Stimulated activated CD8-positive, alpha-beta memory T cell treated with anti-CD3 and anti-CD28 coated beads, Interleukin-4, amount 100 ng/mL, for 4 hours (primary cell): ENCODE measurements at places on chromosomes 12 and 14.

GRCh38 chr12:32455607-32456071 is 56.3 kb downstream of the FGD4 start:
- DNase-seq = no peak

- peak; percentile 38 for DNase-seq
Observed at GRCh38 chr14:94548999-94549985, 11.9 kb upstream of the SERPINA4 start.

DNA sequence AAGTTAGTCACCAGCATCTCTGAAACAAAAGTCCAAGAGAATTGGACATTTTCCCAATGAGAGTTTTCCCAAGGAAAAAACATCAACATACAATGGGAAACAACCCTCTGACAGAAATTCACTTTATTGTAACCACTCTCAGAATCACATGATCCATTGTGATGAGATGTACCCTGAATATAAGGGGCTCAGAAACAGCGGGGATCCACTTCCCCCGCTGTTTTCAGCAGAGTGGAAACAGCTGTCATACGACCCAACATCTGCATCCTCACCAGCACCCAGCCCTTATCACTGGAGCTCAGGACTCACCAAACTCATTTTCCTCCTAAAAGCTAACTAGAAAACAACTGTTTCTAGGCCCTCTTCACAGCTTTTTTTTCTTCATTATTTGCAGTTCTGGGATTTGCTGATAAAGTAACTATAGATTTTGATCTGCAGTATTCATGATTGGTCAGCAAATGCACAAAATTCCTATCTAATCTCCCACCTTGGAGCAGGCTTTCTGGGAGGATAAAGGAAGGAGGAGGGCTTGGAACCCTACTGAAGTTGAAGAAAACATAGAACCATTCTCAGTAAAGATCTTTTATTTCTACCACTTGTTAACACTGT is 31.3 kb downstream of the CORO1C start:
- no peak for DNase-seq

DNA sequence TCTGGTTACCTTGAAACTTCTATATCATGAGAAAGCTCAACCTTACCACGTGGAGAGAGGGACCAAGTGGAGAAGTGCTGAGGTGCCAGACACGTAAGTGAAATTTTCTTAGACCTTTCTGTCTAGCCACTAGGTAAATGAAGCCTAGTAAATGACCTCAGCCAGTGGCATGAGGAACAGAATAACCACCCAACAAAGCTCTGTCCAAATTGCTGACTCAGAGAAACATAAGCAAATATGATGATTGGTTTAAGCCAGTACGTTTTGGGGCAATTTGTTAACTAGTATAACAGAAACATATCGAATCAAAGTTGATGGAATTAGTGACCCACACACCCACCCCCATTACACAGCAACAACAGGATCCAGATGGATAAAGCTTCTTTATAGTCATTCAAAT is 75.2 kb upstream of the MAX start:
- no peak for DNase-seq

DNA sequence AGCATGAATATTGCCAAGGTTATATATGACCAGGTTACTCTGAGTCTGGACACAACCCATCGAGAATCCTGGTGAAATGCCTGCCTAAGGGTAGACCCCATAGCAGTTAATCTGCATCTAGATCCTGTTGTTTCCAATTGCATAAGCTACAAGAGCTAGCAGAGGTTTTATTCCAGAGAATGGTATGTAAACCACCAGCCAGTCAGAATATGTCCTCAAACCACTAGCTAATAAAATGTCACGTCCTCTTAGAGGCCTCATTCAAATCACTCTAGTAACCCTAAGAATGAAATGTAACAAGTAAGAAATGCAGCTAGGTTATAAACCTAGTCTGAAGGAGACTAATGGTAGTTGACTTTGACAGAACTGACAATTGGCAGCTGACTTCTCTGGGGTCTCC is 9.0 kb upstream of the YLPM1 start:
- DNase-seq = no peak

DNA sequence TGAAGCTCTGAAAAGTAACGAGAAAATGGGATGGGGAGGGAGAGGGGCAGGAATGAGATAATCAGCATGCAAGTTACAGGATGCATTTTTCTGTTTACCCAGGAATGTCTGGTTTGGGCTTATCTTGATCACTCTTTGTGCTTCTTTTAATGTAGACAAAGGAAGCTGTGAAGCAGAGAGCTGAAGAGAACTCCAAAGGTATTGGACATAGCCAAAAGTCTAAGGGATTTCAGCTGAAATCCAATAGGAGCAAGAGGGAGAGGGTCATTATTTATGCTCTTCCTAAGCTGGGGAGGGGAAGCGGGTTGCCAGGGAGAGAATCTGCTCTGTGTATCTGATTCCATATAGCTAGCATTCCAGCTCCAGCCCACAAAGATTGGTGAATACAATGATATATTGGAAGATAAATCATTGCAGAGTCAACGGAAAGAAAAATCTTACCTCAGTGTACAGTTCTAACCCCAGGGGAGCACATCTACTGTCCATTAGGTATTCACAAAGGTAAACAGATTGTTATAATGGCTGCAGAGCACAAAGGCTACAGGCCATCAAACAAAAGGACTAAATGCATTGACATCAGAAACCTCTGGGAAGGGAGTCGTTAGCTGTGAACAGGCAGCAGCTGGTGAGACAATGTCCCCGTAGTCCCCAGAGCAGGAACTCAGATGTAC is 61.0 kb upstream of the PELI2 start:
- DNase-seq = no peak

- no peak for DNase-seq
Observed at GRCh38 chr14:21078287-21078686, 8.2 kb downstream of the ARHGEF40 start.

DNA sequence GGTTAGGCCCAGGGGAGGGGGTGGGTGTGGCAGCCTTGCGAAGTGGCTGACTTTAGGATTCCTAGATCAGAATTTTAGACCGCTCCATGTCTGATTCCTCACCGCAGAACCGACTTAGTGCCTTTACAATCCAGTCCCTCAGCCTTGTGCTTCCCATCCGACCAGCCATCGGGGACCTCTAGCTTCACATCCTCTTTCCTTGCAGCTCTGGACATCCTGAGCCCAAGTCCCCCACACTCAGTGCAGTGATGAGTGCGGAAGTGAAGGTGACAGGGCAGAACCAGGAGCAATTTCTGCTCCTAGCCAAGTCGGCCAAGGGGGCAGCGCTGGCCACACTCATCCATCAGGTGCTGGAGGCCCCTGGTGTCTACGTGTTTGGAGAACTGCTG is 557 bp downstream of the COPS7A start:
- DNase-seq = no peak

GRCh38 chr12:48782457-48783395 is 6.2 kb downstream of the ADCY6 start:
- no peak for DNase-seq

GRCh38 chr14:105107781-105108515 is 42.7 kb upstream of the GPR132 start:
- no peak for DNase-seq

DNA sequence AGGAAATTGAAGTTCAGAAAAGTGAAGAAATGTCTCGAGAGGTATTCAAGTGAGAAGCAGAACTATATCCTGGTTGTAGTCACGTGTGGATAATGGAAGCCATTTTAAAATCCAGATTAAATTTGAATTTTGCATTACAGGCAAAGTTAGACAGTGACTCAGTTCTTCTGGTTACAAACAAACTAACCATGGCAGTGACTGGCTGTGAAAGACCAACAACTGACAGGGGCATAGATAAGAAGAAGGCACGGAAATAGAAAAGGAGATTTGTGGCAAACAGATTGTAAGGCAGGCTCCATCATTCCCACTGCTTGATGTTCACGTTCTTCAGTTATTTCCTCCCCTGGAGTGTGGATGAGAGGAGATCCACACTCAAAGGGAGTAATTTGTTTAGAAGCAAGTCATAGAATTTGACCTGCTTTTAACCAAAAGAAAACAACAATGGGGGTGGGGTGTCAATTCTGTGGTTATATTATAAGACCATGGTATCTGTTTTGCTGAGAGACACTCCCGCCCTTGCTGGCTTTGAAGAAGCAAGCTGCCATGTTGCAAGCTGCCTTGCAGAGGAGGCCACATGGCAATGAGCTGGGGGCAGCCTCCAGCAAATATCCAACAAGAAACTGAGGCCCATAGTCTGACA is 795.3 kb downstream of the VRK1 start:
- DNase-seq = no peak

DNA sequence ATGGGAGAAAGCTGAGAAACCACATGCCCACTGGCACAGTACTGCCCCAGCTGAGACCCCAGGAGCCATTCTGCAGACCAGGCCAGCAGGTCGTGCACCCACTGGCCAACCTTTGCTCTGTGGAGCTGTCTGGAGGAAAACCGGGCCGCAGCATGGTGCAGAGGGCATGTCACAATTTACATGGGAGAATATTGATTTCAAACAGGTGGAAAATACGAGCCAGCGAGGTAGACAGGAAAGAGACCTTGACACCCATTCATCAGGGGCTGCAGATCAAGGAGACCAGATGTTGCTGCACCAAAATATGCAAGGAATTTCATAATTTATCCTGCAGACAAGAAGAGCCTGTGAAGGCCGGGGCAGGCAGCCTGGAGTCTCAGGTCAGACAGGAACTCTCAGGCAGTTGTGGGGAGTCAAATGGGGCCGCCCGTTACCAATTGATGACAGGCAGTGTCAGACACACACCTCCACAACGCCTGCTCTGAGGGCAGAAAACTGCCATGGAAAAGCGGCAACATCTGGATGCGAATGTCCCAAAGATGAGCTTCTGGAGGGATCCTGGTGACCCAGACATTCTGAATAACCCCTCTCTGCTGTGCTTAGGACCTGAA is 74.6 kb upstream of the BCL11B start:
- no peak for DNase-seq

- DNase-seq = no peak
Observed at GRCh38 chr14:94979891-94980290, 177.4 kb downstream of the DICER1 start.

DNA sequence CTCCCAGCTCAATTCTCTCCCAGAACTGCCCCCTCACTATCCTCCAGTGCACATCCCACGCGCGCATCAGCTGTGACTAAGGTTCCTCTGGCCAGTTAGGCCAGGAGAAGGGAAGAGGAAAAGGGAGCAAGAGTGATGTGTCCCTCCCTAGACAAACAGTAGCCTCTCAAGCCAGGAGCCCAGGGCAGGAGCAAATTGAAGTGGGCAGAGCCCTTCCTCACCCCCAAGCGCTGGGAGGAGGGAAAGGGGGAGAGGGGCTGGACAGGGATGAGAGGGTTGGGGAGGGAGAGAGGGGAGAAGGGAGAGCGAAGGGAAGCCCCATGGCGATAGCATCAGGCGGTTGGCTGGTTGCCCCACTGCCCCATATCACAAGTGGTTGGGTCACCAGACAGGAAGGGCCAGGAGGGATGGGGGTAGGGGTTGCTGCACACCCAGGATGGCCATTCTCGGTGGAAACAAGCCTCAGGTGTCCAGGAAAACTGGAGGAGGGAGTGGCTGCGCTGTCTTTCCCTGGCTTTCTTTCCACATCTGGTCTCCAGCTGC is 1.1 kb downstream of the CD63 start:
- no peak for DNase-seq

DNA sequence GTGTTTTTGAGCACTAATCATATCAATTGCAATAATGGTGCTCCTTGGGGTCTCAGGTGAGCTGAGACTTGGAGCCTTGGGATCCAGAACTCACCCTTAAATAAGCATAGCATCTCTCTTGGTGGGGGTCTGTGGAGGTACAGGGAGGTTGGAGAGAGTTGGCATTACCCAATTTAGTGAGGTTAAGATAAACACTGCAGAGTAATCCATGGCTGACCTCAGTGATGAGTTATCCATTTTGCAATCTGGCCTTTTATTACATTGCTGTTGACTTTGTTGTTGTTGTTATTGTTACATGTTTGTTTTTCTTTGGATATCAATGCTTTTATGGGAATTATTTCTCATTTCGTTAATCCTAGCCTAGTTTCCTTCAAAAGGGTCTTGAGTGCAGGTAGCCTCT is 373.3 kb downstream of the NRXN3 start:
- no peak for DNase-seq

DNA sequence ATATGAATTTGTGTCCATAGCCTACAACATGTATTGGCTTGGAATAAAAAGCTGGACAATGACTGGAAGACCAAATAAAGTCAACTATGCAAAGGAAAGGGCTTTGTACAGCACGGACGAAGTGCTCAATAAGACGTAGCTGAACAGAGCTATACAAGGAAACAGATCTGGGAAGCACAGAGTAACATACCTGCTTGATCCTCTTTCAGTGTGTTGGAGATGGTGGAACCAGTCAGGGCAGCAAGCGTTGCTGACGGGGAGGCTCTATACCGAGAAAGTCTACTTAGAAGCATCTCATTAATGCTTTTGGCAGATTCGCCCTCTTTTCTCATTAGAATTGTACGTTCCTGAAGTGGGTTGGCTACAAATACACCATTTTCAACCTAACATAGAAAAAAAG is 99.3 kb downstream of the HECTD4 start:
- DNase-seq = no peak

DNA sequence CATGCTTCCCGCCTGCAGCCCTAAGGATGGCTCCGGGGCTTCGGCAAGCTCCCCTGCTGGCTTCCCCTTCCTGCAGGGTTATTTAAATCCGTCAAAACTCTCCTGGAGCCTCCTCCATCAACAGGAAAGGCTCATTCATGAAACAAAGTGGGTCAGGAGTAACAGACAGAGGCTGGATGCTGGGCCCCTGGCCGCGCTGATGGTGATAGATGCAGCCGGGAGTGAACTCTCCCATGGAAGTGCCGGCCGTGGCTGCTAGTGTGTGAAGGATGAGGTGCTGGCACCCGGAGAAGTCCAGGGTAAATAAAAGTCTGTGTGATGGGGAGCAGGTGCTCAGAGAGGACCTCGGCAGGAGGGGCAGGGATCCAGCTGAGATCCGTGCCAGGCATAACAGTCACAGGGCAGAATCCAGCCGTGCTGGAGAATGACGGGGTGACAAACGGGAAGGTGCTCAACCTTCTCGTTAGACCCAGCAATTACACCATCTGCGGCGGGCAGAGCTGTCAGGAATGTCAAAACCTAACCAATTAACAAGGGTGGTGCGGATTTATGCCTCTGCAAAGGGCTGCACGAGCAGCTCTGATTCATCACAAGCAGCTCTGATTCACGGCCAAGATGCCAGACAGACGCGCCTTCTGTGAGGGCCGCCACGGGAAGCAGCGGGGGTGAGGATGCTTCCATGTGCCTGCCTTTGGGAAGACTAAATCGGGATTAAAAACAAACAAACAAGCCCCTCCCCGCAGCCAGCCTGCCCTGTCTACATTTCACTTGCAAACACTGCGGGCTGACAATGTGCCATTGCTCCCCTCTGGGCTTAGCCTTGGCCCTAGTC is 55.6 kb downstream of the SYNE3 start:
- DNase-seq = no peak

DNA sequence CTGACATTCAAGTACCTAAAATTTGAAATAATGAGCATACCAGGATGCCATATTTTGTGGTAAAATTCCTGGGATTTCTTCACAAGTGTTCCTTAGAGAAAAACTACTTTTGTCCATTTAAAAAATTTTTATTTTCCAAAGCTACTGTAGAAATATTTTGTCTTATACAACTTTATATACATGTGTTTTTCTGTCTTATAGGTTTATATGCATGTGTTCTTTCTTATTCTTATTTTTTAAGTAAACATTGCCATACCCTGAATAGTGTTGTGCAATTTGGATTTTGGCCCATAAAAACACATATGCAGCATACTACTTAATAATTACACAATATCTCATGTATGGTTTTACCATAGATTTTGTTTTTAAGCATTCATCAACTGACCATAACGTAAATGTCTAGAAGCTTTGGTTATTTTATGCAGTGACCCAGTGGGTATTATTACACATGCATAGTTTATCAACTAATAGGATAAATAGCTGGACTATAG is 1107.4 kb upstream of the SEL1L start:
- DNase-seq = no peak

- no peak for DNase-seq
Observed at GRCh38 chr14:21063479-21063878, 5.9 kb downstream of the RNASE8 start.
